Effector memory CD8-positive, alpha-beta T cell (primary cell): ENCODE measurements at places on chromosomes 1 and 21.

DNA sequence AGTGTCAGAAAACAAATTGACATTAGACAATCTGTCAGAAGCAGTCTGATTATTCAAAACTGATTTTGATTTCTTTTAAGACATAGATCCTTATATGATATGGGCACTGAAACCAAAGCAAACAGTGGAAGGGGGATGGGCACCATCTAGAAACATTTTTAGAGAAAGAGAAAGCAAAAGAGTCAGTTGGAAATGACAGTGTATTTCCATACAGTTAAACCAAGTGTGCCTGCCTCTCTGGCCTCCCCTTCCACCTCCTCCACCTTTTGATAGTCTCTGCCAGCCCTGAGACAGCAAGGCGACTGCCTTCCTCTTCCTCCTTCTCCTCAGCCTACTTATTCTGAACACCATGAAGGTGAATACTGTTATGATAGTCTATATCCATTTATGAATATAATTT is 949.7 kb downstream of the AMY1C start:
- H3K27me3 ChIP-seq: no peaks in the 10 kb centered on the region
- DNase-seq: no peak
- H3K4me1 ChIP-seq: no peaks in the 10 kb centered on the region

DNA sequence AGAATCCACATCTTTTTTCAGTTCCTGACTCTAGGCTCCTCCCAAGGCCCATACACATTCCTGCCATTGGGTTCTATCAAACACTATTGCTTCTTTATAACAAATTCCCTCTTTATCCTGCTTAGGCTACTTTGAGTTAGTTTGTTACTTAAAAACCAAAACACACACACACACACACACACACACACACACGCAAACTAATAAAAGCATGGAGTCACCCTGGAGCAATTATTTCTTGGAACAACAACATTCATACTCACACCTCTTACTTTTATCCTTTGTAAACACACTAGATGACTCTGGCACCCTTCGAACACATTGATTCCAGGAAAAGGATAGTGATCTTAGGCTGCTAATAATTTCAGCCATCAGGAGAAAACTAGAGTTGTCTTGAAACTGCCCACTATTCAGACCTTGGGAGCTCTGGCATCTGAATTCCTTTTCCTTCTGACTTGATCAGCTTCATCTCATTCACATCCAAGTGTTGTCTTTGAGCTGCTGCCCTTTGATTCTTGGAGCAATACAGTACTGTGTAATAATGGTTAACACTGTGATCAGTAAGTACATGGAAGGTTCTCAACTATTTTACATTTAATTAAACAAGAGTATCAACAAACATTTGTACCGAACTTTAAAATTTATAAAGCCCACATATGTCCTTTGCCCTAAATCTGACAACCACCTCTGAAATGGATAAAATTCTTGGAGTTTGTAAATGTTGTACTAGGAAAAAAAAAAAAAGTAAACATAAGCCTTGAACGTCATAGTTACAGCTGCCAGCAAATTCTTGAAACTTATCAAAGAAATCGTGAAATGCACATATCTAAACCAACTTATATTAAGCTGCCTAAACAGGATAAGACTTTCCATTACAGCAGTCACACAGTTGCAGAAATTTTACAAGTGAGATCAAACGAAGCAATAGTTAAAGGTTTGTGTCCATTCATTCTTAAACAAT is 2.8 kb upstream of the SEC22B start:
- H3K4me3 ChIP-seq: no peak overlapping the region
- H3K4me1 ChIP-seq: peaks cover 2% of the 10 kb centered on the region
- no peak overlapping the region for H3K27ac ChIP-seq
- H3K27me3 ChIP-seq: peaks cover 12% of the 10 kb centered on the region
- H3K36me3 ChIP-seq: peaks cover 6% of the 10 kb centered on the region

DNA sequence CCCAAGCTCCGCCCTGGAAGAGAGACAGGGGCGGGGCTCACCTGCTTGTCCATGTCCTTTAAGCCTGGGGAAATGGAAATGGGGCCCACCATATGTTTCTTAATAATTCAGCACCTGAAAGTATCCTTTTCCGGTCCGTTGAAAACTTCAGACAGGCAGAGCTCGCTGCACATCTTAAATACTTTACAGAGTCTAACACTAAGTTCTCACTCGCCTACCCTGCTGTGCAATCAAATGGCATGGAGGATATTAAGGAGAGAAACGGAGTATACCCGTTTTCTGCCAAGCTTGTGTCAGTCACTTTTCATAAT is 467 bp upstream of the CC2D1B start:
- H3K4me1 ChIP-seq: peaks cover 32% of the 10 kb centered on the region
- peaks cover 41% of the 10 kb centered on the region for H3K36me3 ChIP-seq
- DNase-seq: no peak

- no peaks in the 10 kb centered on the region for H3K36me3 ChIP-seq
- H3K4me3 ChIP-seq: no peak overlapping the region
Measured at GRCh38 chr1:112445596-112445995, 49.6 kb downstream of the CTTNBP2NL start.

GRCh38 chr21:15928686-15929425 is 199.1 kb downstream of the USP25 start:
- DNase-seq: no peak
- H3K4me1 ChIP-seq: no peaks in the 10 kb centered on the region
- peaks cover 23% of the 10 kb centered on the region for H3K27me3 ChIP-seq
- no peak overlapping the region for H3K4me3 ChIP-seq
- H3K36me3 ChIP-seq: no peaks in the 10 kb centered on the region

DNA sequence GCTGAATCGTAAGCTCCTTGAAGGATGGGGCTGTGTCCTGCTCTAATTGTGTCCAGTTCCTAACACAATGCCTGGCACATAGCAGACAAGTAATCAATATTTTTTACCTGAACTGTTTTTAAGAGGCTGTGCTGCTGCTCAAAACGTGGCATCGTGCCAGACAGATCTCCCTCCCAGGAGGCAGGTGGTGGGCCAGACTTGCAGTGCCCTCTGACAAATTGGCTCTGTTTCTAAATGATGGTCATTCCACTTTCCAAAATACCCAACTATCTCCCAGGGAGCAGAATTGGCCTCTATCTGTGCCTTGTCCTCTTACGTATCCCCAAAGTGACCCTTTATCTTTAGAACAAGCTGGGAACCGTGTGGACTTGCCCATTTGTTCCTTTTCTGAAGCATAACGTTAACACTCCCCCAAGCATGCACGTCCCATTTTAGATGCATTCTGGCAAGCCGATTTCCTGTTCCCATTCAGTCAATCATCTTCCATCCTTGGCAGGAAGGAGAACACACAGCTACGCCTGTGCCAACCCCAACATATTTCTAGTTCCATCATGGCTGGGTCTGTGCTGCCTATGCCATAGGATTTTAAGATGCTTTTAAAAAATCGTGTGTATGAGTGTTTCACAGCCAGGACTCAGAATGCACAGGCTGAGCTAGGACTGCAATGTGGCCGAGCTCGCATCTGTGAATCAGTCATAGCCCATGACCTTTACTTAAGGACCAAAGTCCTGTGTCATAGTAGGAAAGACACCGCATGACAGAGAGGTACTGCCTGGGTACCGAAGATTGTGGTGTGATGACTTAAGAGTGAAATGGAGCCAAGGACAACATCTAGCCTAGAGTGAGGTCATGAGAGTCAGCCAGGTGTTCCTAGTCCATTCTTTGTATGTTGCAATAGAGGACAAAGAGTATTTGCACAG is 408.6 kb downstream of the PRDM2 start:
- H3K27me3 ChIP-seq: peaks cover 11% of the 10 kb centered on the region
- no peak overlapping the region for H3K27ac ChIP-seq
- H3K36me3 ChIP-seq: peaks cover 3% of the 10 kb centered on the region
- H3K4me3 ChIP-seq: no peak overlapping the region
- no peak for DNase-seq
- no peaks in the 10 kb centered on the region for H3K4me1 ChIP-seq

- no peaks in the 10 kb centered on the region for H3K4me1 ChIP-seq
- no peaks in the 10 kb centered on the region for H3K36me3 ChIP-seq
- no peaks in the 10 kb centered on the region for H3K27me3 ChIP-seq
- DNase-seq: no peak
- H3K27ac ChIP-seq: no peak overlapping the region
- H3K4me3 ChIP-seq: no peak overlapping the region
Measured at GRCh38 chr1:99557546-99558202, 88.2 kb upstream of the PALMD start.

DNA sequence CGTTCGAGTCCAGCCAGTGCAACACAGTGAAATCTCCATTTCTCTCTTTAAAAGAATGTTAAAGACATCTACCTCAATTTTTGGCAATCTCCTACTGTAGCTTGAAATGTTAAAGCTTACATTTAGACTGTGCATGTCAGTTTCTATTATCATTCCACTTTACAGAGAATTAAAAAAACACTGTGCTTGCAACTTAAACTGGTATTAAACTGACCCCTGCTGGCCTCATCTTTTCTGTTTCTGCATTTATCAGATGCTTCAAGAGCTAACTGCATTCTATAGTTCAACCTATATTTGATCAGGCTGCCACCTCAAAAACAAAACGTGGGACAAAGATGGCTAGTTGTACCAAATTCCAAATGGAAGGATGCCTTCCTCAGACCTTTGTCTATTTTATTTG is 226.5 kb downstream of the SMYD3 start:
- no peaks in the 10 kb centered on the region for H3K4me1 ChIP-seq
- H3K4me3 ChIP-seq: no peak overlapping the region
- H3K36me3 ChIP-seq: no peaks in the 10 kb centered on the region
- no peak overlapping the region for H3K27ac ChIP-seq
- H3K27me3 ChIP-seq: no peaks in the 10 kb centered on the region

DNA sequence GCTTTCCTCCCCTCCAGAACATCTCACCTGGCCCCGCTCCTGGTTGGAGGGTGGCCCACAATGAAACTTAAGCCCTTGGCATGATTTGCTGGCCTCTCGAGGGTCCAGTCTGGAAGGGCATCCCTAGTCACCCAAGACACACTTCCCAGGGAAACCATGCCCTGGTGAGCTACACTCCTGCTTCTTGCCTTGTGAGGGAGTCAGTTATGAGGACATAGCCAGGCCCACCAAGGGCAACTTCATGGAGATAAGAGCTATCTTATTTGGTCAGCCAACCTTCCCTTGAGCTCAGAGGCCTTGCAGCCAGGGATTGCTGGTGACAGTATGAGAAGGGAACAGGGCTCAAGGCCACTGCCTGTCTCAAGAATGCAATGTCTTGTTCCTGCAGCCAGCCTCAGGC is 9.7 kb downstream of the TNR start:
- H3K27ac ChIP-seq: no peak overlapping the region
- no peak overlapping the region for H3K4me3 ChIP-seq
- no peak for DNase-seq
- no peaks in the 10 kb centered on the region for H3K4me1 ChIP-seq
- H3K27me3 ChIP-seq: peaks cover 40% of the 10 kb centered on the region

- H3K27me3 ChIP-seq: no peaks in the 10 kb centered on the region
- H3K4me1 ChIP-seq: no peaks in the 10 kb centered on the region
- DNase-seq: no peak
- H3K27ac ChIP-seq: no peak overlapping the region
- no peak overlapping the region for H3K4me3 ChIP-seq
- peaks cover 6% of the 10 kb centered on the region for H3K36me3 ChIP-seq
Measured at GRCh38 chr1:53259932-53260331, 21.6 kb upstream of the MAGOH start.

GRCh38 chr1:233379869-233380438 is 52.4 kb downstream of the MAP3K21 start:
- H3K4me1 ChIP-seq: no peaks in the 10 kb centered on the region
- DNase-seq: no peak
- H3K27me3 ChIP-seq: no peaks in the 10 kb centered on the region
- H3K27ac ChIP-seq: no peak overlapping the region
- no peak overlapping the region for H3K4me3 ChIP-seq

DNA sequence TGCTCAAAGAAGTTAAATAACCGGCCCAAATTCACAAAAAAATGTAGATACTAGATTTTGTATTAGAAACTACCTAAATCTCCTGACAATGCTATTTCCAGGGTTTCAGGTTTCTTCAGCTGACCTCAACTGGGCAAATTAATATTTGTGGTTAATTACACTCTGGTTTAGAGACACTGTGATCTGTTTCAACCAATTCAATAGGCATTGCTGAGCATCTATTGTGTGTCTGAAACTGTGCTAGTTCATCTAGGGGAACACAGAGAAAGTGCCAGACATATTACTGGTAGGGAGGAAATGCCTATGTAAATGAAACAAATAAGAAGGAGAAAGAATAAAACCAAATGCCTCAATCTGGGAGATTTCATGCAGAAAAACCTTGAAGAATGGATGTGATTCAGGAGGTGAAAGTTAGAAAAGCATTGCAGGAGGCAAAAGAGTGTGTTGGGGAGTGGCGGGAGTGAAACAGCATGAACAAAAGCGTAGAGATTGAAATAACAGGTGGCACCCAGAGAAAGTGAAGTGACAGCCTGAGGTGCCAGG is 51.3 kb upstream of the IVNS1ABP start:
- peaks cover 8% of the 10 kb centered on the region for H3K4me1 ChIP-seq
- DNase-seq: no peak

DNA sequence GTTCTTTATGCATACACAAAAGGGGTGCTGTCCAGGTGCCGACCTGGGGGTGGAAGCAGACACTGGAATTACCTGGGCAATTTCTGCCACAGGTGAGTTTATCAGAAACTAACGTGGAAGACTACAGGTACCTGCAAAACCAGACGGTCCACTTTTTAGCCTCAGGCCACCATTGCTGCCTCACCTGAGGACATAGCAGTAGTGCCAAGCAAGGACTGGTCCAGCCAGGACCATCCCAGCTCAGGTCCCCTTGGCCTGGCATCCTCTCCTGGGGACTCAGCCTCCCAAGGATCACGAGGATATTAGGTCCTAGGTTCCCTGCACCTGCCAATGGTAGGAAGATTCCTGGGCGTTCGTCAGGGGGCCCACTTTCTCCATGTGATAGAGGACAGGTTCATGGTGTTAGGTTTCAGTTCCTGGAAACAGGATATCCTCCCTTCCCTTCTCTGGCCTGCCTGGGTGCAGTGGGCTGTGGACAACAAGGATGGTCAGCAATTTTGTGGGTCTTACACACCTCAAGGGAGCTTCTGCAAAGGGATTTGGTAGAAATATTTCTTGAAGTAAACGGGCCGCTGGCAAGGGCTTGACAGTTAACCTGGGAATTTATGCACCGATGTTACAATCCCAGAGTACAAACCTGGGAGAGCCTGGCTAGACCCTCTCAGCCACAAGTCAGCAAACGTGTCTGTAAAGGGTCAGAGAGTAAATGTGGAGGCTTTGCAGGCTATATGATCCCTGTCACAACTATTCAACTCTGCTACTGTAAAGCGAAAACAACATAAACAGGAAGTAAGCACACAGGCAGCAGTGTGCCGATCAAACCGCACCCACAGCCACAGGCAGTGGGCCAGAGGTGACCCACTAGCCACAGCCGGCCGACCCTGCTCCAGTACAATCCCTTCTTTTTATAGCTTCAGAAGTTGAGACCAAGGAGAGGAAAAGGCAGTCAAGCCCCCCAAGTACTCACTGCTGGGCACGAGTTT is 71.4 kb upstream of the RAB4A start:
- H3K36me3 ChIP-seq: no peaks in the 10 kb centered on the region
- peak; percentile 14 for DNase-seq
- peaks cover 23% of the 10 kb centered on the region for H3K4me1 ChIP-seq
- peak overlapping the region; percentile 77 for H3K4me3 ChIP-seq

- H3K36me3 ChIP-seq: no peaks in the 10 kb centered on the region
- no peaks in the 10 kb centered on the region for H3K4me1 ChIP-seq
- H3K27me3 ChIP-seq: peaks cover 27% of the 10 kb centered on the region
- no peak overlapping the region for H3K4me3 ChIP-seq
Measured at GRCh38 chr1:91234181-91234580, 170.5 kb downstream of the HFM1 start.

GRCh38 chr1:24003331-24003972 is 23.3 kb upstream of the SRSF10 start:
- no peak overlapping the region for H3K27ac ChIP-seq
- H3K27me3 ChIP-seq: peaks cover 14% of the 10 kb centered on the region
- no peaks in the 10 kb centered on the region for H3K36me3 ChIP-seq
- DNase-seq: no peak
